Kidney epithelial cell (primary cell): ENCODE measurements at places on chromosomes 7 and 10.

DNA sequence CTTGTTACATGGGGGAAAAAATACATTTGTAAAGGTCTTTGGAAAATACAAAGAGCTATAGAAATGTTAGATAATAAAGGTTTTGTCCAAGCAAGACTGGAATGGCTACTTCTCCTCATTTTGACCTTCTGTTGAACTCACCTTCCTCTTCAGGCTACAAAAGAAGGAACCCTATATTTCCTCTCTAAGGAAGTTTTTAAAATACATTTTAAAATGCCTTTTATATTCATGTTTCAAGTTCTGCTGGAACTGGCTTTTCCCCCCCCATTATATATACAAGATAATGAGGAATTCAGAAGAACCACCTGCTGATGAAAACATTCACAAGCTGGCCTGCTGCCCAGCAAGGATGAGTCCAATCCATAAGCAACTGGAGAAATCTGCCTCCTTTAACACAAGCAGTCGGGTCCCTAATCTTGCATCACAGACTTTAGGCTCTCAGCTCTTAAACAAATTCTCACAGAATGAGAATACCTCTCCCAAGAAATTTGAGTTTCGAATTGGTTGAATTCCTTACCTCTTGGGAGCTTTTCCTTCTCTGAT lies 44.6 kb downstream of the MTERF1 start:
- DNase-seq: no peak

GRCh38 chr7:132059141-132059540 lies 502.7 kb upstream of the PODXL start:
- no peak for DNase-seq

- DNase-seq: no peak
Observed at GRCh38 chr7:36029853-36030515, 123.1 kb upstream of the EEPD1 start.

- no peak for DNase-seq
Observed at GRCh38 chr7:11753433-11753832, 78.6 kb downstream of the THSD7A start.

DNA sequence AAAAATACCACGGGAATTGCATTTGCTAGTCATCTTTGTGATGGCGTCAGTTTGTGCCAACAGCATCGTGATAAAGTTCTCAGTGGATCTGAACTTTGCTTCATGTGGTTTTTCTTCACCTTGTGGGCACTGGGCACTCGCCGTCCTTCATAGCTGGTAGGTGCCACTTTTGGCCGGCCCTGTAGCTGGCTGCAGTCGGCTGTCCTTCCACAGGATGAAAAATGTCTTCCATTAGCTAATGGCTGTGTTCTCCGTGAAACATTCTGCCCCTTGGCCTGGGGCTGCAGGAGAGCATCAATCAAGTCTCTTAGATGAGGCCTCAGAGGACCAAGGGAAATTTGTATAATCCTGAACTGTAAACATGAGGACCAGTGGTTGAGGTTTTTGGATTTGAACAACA lies 145.3 kb downstream of the DYNC1I1 start:
- DNase-seq: no peak

DNA sequence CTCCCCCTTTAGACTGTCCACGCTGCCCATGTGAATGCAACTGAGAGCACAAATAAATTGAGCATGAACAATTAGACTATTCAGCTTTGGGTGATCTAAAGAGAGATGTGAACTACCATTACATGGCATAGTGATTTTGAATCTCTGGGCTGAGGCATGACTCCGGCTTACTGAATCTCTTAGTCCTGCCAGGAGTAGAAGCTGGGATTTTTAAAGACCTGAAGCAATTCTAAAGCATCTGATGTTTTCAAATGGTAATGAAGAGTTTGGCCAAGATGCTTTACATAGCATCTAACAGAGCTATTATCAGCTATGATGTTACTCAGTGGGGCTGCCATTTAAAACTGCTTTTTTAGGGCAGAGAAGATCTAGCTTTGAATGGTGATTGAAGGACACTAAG lies 1059.1 kb downstream of the SORCS3 start:
- no peak for DNase-seq

GRCh38 chr7:104039363-104039762 lies 49.9 kb upstream of the RELN start:
- DNase-seq: no peak

DNA sequence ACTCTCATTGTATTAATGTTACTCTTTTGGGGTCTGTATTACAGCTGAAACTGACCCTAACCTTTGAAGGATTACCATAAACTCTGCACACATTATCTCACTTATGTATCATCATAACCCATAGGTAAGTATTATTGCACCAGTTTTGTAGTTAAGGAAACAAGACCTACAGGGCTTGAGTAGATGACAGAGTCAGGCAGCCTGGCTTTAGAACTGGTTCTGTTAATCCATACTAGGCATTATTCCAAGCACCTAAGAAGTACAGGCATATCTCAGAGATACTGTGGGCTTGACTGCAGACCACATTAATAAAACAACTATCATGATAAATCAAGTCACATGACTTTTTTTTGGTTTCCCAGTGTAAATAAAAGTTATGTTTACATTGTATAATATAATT lies 17.1 kb upstream of the AKR1B1 start:
- no peak for DNase-seq
